Stimulated activated CD4-positive, alpha-beta T cell treated with anti-CD3 and anti-CD28 coated beads, Interleukin-4, amount 100 ng/mL, for 48 hours (primary cell): ENCODE measurements at places on chromosomes 6 and 20.
A peak's percentile ranks its signal among the peaks of the same experiment; 100 is the strongest.

- peak; percentile 76 for DNase-seq
Measured at GRCh38 chr6:7238900-7239589, 74.0 kb downstream of the SSR1 start.

GRCh38 chr6:124963416-124963785, 1.2 kb downstream of the RNF217 start:
- no peak for DNase-seq

GRCh38 chr6:169847141-169847674, 95.8 kb downstream of the ERMARD start:
- no peak for DNase-seq

- no peak for DNase-seq
Measured at GRCh38 chr20:31717478-31718201, 5.0 kb downstream of the BCL2L1 start.

GRCh38 chr6:53312355-53312754, 36.4 kb downstream of the ELOVL5 start:
- no peak for DNase-seq

DNA sequence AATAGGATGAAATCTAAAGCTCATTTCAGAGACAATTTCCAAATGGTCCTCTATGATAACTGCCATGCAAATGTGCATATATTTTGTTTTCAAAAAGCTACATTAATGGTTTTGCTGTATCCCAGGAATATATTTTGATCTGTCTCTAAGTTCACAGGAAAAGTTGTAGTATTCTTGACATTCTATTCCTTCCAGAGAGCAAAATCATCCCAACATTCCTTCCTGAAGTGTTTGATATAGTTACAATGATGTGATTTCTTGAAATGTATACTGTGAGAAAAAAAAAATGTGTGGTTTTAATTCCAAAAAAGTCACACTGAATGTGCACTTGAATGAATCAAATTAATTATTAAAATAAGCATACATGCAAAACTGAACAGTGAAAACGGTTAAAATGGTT, 996.0 kb upstream of the CITED2 start:
- no peak for DNase-seq

- DNase-seq: no peak
Measured at GRCh38 chr6:112296122-112296521, 41.8 kb upstream of the LAMA4 start.

GRCh38 chr6:41683273-41683522, 44.9 kb downstream of the MDFI start:
- DNase-seq: no peak

GRCh38 chr6:6892744-6893583, 214.8 kb upstream of the RREB1 start:
- no peak for DNase-seq
